ENCODE measurements at places on chromosomes 2 and 18.

GRCh38 chr2:118437501-118437900 lies 349.2 kb downstream of the INSIG2 start:
- DNase-seq = no peak

GRCh38 chr18:23861805-23862470 lies 152.6 kb upstream of the TTC39C start:
- no peak for DNase-seq

GRCh38 chr2:123364243-123364896 lies 660.7 kb upstream of the CNTNAP5 start:
- DNase-seq = no peak

DNA sequence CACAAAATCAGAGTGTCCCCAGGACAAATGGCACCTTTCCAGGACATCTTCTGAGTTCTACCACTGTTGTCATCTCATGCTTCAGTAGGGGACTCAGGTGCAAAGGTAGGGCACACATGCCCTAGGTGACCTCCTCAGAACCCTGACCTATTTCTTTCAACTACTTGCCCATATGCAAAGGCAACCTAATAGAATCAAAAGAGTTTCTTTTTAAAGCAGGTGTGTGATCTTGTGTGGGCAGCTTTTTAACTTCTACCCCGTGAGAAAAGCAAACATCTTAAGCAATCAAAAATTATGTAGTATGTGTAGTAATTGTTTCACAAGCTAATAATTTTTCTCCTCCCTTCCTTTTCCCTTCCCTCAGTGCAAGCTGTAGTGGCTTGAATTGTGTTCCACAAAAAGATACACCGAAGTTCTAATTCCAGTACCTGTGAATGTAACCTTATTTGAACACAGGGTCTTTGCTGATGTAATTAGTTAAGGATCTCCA lies 333.1 kb downstream of the RND3 start:
- no peak for DNase-seq

- no peak for DNase-seq
Measured at GRCh38 chr18:55477499-55477859, 110.5 kb downstream of the TCF4 start.

GRCh38 chr2:39875182-39875913 lies 96.3 kb upstream of the THUMPD2 start:
- DNase-seq = no peak

DNA sequence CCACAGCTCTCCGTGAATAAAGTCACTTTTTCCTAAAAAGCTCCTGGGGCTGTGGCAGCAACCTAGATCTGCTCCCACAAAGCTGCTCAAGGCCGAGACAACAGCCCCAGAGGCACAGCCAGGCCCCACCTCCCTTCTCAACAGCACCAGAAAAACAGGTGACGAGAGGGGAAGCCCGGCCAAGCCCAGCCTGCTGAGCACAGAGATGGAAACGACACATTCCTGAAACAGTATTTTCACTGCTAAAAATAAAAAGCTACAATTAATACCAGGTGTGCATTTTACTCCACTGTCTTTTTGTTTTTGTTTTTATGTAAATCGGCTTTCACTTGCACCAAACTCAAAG lies 199.3 kb downstream of the HDAC4 start:
- DNase-seq = no peak

- no peak for DNase-seq
Measured at GRCh38 chr18:35097195-35097594, 56.0 kb downstream of the MAPRE2 start.

GRCh38 chr18:9971313-9971920 lies 57.6 kb downstream of the VAPA start:
- peak; percentile 66 for DNase-seq

DNA sequence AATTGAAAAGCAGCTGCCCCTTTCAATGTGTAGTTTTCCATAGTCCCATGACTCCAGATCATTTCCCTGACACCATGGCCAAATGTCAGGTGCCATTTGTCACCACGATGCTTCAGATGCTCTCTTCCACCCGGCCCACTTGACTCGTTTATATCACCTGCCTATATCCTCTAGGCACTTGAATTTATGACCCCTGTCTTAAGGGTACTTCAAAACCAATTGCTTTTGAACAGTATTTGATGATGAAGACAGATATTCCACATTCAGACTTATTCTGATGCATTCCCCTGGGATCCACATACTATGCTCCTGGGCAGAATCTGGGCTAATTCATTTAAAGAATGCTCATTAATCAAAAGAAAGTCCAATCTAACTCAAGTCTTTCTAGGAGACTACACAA lies 16.9 kb upstream of the RHBDD1 start:
- DNase-seq = no peak

GRCh38 chr2:17752892-17753802 lies 463 bp downstream of the SMC6 start:
- peak; percentile 62 for DNase-seq

- DNase-seq = no peak
Measured at GRCh38 chr18:7609617-7610016, 42.5 kb downstream of the PTPRM start.

DNA sequence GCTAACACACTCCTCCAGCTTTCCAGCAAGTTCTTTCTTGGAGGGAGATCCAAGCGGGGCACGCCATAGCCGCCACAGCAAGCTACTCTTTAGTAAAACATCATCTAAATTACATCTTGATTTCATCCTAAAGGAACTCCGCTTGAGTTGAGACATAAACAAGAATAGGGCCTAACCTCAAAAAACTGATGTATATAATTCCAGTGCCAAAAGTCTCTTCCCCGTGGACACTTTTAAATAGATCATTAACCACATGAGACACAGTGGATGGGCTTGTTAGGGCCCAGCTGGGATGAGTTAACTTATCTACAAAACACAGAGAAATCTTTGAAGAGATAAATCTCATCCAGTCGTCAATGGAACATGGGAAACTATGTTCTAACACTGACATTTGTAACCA lies 20.8 kb upstream of the MLPH start:
- DNase-seq = no peak

GRCh38 chr18:76405681-76406356 lies 89.2 kb downstream of the ZNF516 start:
- peak; percentile 85 for DNase-seq
